Activated CD4-positive, alpha-beta T cell treated with anti-CD3 and anti-CD28 coated beads, Interleukin-2, amount 10 ng/mL, durations not matched to agents 7 days and 5 days (primary cell): ENCODE measurements at places on chromosomes 7 and 10.

- DNase-seq, result no peak
Measured at GRCh38 chr10:93077860-93078337, 4.2 kb downstream of the CYP26A1 start.

- DNase-seq, result no peak
Measured at GRCh38 chr10:21494191-21495001, 31.1 kb downstream of the SKIDA1 start.

GRCh38 chr7:20797042-20797461 lies 10.4 kb upstream of the SP8 start:
- no peak for DNase-seq

- DNase-seq, result no peak
Measured at GRCh38 chr7:82965088-82966036, 197.3 kb downstream of the PCLO start.

DNA sequence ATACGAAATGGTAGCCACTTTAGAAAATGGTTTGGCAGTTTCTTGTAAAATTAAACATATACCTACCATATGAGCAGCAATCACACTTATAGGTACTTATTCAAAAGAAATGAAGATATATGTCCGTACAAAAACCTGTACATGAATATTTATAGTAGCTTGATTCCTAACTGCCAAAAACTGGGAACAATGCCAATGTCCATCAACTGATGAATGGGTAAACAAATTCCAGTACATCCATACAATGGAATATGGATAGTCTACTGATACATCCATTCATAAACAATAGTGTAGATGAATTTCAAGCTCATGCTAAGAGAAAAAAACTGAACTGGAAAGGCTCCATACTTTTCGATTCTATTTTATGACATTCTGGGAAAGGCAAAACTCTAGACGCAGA lies 68.5 kb downstream of the AGK start:
- no peak for DNase-seq

DNA sequence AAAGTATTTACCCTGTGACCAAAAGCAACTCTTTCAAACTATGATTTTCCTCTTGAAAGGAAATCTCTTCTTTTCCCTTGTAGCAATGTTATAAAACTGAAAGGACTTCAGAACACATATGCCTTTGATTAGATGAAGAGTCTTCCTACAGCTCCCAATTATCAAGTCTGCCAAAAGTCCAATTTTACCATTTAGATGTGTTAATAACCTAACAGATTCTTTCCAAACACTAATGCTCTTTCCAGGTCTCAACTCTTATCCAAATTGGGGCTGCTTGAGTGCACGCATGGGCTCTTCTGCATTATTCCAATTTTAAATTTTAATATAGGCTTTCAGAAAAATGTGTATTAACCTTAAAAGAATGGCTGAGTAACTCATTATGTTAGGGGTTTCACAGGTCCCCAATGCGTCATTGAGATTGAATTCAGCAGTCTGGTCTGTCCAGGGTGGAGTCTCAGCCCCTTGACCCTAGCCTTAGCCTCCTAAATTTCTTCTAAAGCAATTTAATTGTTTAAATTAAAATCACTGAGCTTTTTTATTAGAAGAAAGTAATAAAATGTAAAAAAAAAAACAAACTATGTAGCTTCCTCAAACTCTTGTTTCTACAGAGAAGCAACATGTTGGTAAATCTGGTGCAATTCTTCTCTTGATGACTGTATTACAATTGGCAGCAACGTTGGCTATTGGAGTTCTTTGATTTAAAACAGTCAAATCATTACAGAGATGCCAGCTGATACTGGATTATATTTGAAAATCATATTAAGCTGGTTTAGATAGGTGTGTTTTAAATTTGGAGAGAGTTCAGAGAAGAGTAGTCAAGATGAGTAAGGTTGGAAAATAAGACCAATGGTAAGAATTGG lies 170.4 kb downstream of the DKK1 start:
- DNase-seq, result no peak

DNA sequence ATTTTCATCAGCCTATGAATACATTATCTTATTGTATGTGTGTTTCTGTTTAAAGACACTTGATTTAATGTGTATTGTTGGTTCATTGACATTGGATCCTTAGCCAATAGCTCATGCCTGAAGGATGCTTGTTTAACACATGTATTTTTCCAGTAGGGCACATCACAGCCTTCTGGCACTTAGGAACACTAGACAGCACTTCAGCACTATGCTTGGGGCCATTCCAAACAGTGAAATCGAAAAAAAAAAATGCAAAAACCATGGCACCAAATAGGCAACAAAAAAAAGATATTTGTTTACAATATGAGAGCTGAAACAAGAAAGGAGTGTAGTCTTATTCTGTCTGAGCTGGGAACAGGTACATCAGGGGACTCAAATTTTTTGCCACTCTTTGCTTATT lies 262.8 kb downstream of the SLC25A13 start:
- DNase-seq, result no peak

DNA sequence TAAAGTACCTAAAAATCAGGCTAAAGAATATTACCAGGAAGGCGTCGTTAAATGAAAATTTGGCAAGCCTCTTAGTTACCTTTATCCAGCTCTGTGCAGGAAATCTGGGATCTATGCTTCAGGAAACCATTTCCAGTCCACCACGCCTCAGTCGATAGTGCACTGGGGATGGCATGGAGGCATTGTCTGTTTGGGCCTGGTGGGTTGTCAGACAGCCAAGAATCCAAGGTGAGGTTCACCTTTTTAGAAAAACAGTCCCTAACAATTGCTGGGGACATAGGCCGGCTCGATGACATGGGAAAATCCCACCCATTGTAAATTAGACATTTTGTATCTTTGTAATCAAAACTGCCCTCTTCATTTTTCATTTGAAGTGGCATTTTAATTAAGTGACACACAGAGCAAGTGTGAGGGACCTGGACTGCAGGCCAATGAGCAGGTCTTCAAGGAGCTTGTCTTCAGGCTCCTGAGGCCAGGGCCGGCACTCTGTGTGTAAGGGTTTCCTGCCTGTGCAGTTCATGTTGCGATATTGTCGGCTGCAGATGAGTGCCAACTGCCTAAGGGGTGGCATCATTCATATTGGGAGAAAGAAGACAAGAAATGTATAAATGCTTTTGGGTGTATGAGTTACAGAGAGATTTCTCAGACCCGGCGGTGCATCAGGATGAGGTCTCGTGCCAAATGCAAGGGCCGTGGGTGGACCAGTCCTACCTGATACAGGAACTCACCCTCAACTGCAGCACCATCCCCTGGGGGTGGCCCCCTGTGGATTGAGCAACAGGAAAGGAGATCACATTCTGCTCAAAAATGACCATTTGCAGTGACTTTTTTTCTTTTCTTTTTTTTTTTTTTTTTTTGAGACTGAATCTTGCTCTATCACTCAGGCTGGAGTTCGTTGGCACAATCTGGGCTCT lies 80.8 kb downstream of the PTPRE start:
- DNase-seq, result no peak

DNA sequence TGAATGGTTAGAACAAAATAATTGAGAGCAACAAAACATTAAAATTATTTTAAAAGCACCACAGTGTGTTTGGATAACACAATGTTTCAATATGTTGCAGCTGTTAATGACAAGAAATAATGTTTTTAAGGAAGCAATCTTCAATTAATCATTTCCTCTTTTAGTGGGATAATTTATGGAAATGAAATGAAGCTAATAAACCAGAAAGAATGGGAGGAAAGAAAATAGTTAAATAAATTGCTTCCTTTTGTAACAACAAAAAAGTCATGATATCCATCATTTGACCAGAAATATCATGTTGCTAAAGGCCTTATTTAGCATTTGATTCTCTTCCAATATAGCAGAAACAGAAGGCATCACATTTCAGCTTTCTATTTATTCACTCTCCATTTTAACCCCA lies 224.5 kb downstream of the SEMA3A start:
- DNase-seq, result no peak

GRCh38 chr10:62900829-62901571 lies 84.8 kb upstream of the EGR2 start:
- DNase-seq, result no peak

DNA sequence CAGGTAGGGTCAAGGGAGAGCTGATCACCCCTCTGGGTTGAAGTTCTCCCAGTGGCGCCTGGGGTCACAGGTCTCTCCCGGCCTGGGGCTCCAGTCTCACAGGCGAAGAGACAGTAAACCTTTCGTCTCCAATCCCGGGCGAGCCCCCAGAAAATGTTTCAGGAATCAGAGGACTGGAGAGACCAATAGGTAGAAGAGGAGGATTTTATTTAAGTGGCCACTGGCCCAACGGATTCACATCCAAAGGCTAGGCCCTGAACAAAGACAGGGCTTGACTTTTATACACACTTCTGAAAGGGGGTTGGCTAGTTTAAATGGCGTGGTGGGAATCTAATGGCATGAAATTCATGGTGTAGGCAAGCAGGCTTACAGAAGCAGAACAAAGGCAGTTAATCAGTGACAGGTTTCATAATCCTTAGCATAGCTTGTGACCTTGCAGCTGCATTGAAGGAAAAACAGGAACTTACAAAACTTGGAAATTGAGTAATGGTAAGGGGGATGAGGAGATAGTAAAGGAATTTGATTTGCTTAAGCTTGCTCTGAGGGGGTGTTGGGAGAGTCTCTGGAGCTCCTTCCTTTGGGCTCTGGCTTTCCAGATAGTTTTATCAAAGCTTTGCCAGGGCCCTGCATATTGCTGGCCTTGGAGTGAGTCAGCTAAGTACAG lies 105.5 kb downstream of the TRIM24 start:
- DNase-seq, result no peak

DNA sequence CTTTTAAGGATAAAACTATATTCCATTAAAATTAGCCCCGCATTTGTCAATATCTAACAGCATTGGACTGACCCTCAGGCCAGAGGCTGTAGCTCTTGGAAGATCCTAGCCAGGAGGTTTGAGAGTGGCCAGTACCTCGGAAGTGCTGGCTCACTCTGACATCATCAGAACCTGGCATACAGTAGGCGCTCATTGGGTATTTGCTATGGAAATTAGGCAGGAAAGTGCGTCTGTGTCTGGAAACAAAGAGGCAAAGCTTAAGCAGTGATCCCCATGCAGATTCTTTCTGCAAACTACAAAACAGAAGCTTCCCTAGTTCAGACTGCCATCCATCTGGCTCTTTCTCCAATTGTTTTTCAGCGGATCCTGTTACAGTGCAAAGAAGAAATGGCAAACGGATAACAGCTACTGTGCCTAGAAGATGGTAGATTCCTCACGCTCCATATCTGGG lies 1.7 kb upstream of the PRKCQ start:
- DNase-seq, result peak; percentile 18

DNA sequence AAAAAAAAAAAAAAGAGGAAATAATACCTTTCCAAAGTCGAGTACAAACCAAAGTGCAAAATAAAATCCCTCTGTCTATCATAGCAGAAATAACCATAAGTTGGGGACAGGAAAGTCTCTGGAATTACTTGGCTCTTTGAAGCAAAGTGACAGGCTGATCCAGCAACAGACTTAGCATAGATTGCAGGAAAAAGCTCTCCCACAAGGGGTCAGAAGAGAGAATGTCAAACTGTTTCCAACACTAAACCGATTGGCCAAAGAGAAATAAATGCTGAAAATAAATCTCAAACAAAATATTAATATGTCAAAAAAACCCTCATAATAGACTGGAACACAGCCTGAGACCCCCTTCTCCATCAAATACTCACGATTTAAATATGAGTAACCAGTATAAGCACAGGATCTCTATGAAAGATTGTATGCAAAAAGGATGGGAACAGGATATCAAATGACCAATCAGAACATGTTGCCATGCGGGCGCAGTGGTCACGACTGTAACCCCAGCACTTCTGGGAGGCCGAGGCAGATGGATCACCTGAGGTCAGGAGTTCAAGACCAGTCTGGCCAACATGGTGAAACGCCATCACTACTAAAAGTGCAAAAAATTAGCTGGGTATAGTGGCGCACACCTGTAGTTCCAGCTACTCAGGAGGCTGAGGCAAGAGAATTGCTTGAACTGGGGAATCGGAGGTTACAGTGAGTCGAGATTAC lies 1000.7 kb upstream of the LRRN3 start:
- DNase-seq, result peak; percentile 22

DNA sequence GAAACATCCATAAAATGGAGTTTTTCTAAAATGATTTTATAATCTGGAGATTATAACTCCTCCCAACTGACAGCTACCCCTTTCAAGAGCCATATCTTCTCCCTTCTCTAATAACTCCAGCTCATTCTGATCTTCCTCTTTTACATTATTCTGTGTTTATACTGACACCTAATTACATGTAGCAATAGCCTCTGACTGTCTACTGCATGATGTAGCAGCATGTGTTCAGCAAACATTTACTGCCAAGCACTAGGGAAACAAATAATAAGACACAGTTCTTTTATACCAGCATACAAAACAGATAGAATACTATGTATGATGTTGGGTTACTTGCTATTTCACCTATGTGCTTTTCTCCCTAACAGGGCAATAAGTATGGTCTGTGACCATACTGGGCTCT lies 20.7 kb downstream of the RBM28 start:
- DNase-seq, result no peak

- no peak for DNase-seq
Measured at GRCh38 chr7:111729483-111729882, 167.2 kb upstream of the IMMP2L start.

- DNase-seq, result no peak
Measured at GRCh38 chr10:3173171-3173878, 743 bp upstream of the PITRM1 start.

DNA sequence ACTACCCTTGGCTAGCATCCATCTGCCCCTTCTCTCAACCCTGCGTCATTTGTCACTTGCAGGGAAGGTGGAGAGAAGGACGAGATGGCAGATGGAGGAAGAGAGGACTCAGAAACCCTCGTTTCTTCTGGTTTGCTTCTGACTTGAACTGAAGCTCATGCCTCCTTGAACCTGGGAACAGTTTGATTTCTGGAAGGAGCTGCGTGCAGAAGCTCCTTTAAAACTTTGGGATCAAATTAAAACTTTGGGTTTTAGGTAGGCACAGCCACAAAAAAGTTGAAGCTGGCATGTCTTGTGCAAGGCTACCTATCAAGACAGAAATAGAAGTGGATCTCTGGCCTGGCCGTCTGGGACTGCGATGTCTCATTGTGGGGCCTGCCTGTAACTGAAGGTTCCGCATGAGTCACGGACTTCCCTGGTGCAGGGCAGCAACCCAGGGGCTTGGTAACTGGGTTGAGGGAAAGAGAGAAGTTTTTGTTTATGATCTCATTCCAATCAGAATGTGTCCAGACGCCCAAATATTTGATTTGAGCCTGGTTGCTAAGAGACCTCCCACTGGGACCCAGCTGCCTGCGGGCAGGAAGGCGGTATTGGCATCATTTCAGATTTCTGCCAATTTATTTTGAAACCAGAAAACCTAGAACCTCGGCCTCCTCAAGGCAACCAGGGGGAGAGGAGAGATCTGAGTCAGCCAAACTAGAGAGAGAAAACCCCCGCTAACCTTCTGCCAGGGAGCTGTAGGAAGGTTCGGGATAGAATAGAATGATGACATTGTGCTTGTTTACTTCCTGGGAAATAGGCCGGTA lies 15.8 kb upstream of the CAMK1D start:
- DNase-seq, result no peak

- DNase-seq, result no peak
Measured at GRCh38 chr7:19772306-19772705, 1.1 kb downstream of the TMEM196 start.

- DNase-seq, result no peak
Measured at GRCh38 chr10:15860692-15861201, 440 bp upstream of the MINDY3 start.

- DNase-seq, result no peak
Measured at GRCh38 chr7:129721068-129721467, 109.5 kb downstream of the NRF1 start.
